ENCODE measurements at places on chromosomes 2 and 18.

DNA sequence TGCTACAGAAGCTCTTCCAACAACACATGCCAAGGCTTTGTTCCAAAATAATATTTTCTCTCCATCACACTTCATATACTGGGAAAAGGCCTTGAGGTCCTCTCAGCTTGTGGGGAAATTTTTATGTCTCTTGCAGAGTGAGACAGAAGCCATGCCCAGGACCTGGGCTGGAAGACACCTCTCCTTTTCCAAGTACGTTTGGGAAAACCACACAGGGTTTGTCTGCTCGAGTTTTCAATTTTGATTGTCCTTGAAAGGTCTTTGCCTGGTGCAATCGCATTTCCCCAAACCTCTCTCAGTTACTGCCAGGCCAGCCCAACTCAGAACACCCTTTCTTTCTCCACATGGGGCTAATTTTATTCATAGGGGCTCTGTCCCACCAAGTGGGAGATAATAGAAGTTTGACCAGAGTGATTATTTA is 272.2 kb downstream of the OSR1 start:
- no peak for DNase-seq

DNA sequence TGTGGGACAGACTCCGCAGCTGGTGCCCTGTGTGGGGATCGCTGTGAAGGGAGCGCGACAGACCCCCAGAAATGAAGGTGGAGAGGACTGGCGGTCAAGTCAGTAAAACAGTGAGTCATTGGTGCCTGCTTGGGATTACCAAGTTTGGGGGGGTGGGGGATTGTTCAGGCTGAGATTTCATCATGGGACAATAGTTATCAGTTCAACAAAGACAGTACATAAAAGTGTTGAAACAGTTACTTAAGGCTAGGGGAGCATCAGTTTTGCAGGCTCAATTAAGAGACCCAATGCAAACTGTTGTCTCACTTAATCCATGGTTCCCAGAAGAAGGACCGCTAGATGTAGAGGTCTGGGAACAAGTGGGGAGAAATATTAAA is 42.4 kb upstream of the PDK1 start:
- DNase-seq = no peak

- no peak for DNase-seq
Observed at GRCh38 chr18:47932603-47933002, 2.1 kb upstream of the SMAD2 start.

DNA sequence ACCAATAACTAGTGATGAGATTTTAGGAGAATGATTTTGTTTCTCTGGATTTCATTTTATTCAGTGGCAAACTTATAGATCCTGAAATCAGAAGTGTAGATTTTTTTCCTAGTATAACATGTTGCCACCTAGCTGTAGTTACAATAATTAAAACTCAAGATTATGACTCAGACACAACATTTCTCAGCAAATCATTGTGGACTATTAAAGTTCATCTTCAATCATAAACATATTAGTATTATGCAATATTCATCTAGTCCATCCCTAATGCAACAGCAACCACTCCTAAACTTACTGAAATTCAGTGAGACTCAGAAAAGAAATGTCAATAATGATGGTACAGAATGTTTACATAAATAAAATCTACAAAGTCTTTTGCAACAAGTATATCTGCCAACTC is 51.3 kb downstream of the USP34 start:
- no peak for DNase-seq

DNA sequence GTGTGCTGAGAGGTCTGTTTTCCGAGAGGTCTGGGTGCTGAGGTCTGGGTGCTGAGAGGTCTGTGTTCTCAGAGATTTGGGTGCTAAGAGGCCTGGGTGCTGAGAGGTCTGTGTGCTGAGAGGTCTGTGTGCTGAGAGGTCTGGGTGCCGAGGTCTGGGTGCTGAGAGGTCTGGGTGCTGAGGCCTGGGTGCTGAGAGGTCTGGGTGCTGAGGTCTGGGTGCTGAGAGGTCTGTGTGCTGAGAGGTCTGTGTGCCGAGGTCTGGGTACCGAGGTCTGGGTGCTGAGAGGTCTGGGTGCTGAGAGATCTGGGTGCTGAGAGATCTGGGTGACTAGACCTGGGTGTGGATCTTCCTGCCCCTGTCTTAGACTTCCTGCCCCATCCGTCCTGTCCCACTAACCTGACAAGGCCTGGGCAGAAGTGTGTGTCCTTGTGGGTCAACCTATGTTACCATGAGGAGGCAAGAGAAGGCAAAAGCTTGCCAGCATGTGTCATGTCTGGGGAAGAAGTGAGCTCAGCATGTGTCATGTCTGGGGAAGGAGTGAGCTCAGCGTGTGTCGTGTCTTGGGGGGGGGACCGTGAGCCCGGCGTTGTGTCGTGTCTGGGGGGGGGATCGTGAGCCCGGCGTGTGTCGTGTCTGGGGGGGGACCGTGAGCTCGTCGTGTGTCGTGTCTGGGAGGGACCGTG is 69.3 kb downstream of the KCNG2 start:
- DNase-seq = no peak

DNA sequence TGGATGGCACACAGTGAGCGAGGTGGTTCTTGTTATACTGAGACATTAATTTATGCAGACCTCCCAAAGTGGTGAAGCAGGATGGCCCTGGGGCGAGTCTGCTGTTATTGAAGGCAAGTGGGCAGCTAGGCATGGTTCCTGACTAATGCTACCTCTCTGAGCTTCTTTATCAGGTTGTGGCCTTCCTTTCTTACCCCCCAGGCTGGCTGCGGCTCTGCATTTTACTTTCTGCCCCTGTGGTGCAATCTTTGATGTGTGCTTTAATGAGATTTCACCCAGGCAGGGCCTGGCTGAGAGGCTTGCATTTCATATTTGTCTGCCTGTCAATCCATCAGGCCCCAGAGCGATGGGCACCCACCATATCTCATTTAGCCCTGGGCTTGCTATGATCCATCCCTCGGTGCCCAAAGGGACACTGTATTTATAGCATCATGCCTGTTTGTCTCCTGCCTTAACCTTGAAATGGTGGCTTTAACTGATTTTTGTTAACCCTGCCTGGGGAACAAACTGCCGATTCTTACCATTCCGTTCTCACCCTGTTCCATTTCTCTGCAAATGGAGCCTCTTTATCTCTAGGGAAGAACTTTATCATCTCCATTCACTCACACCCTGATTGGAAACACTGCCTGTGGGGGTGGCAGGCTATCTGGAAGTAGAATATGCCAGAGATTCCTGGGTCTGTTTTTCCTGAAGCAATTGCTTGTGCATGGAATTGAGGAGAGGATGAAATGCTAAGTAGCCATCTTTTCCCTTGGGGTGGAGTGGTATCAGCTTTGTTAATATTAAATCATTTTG is 316.2 kb upstream of the THSD7B start:
- DNase-seq = no peak

GRCh38 chr2:88933091-88933490 is 241.6 kb downstream of the RPIA start:
- no peak for DNase-seq

GRCh38 chr2:197200051-197200761 is 110.4 kb downstream of the ANKRD44 start:
- no peak for DNase-seq
